NCI-H524 (cell line): ENCODE measurements at places on chromosomes 4 and X.

- no peak for DNase-seq
Measured at GRCh38 chr4:97910005-97910404, 233.3 kb downstream of the STPG2 start.

GRCh38 chr4:183658362-183659028, 490 bp downstream of the RWDD4 start:
- peak; percentile 3 for DNase-seq

GRCh38 chr4:67055319-67055718, 490.0 kb downstream of the CENPC start:
- DNase-seq: no peak

DNA sequence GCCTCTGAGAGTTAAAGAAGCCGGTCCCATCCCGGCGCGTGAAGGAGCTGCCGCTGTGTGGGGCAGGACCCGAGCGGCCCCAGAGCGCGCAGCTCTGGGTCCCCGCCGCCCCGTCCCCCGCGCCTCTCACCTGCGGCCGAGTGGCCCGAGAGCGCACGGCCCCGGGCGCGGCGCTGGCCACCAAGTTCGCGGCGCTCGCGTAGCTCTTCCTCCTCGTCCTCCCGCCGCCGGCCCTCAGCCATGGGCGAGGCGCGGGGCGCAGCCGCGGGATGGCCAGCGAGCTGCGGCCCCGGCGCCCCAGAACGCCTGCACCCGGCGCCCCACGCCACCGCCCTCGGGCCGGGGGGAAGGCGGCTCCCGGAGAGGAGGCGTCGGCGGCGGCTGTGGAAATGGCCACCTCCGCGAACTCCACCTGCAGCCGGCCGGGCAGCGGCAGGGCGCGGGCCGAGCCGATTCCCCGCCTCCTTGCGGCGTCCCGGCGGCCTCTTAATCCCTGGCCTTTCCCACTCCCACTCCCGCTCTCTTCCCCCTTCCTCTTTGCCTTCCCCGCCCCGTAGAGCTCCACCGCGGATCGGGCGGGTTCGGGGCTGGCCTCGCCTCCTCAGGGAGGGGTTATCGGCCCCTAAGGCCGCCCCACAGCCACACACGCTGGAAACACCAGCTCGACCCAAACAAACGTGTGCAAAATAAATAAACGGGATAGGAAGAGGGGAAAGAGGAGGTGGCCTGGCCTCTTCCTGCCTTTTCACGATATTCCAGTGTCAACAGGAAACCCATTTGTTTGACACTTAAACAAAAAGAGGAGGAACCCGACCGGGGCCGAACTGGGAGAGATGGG, at the start of gene SH3D19:
TSS of gene SH3D19 (minus strand) at position 495 of the 838 bp plus-strand sequence. CDS start at position 242, 253 bp downstream.
- DNase-seq: no peak

DNA sequence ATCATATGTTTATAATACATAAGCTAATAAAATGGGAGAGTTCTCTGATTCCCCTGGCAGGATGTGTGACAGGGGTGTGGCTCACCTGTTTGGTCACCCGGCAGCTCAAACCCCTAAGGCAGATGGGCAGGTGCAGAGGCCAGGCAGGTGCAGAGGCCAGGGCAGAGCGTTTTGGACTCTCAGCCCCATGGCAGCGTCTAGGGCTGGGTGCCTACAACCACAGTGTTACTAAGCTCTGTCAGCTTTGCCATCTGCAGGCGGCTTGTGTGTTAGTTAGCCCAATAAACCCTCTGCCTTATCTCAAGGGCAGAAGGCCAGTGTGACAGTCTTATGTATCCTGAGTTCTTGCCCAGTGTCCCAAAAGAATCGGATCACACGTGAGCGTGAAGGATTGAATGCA, 54.0 kb upstream of the UGT2B15 start:
- no peak for DNase-seq

DNA sequence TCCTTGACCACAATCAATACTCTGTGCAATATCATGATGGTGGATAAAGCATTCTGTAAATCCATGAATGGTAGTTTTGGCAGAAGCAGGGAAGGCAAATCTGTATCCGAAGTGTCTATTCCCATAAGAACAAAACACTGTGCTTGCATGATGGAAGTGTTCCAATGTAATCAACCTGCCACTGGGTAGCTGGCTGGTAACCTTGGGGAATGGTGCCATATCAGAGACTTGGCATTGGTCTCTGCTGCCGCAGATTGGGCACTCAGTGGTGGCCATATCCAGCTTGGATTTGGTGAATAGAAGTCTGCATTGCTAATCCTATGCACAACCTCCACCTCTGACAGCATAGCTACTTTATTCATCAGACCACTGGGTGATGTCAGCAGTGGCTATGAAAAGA, 114.3 kb upstream of the EMCN start:
- no peak for DNase-seq

DNA sequence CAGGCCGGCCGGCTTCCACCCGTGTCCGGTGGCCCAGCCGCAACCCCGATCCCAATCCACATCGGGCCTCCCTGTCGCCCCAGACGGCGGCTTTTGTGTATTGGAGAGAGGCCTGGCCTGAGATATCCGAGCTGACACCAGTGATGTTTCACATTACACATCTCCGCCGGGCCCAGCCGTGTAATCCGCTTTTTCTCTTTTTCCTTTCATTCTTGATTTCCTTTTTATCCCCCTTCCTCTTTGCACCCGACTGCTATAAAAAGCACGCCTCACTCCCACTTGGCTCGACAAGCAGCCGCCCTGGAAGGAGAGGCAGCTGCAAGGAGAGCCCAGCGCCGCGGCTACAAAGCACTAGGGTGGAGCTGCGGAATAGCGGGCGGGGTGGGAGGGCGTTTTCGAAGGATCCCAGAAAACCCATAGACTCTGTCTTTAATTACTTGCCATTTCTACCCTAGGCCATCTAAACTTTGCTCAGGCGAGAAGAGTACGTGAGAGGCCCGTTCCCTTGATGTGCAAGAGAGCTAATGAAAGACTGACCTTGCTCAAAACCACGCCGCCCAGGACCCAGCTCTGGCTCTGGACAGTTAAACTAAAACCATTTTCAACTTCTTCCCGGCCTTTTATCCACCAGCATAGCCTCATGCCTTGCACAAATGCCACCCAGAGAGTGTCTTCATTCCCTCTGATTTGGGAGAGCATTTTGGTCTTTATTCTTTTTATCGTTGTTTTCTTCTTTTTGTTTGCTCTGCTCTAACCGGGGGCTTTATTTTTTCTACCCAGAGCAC, 3.2 kb downstream of the PITX2 start:
- no peak for DNase-seq

DNA sequence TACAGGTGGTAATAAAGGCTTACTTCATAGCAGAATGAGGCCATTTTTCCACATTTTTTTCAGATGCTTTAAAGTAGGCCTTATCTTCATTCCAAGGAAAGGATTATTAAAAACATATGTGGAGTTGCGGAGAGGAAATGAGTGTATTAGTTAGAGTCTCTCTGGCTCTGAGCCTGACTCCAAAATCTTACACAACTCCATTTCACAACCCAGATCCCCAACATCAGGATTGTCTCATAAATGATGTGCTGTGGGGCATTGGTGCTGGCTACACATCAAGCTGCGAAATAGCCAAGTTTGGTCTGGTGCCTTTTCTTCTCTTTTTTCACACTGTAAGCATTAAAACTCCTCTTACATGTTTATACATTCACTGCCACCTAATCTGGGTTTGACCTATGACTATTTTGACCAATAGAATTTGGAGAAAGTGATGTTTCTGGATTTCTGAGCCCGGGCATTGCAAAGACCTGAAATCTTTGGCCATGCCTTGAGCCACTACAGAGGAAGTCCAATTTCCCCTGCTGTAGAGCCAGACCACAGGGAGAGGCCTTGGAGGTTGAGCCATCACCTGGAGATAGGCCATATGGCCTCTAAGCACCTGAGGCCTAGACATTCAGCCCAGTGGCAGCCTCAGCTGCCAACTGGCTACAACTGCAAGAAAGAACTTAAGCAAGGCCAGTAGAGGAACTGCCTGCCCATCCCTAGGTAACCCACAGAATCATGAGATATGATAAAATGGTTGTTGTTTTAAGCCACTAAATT, 16.7 kb upstream of the SOD3 start:
- no peak for DNase-seq

GRCh38 chr4:138639018-138639741, 376.4 kb upstream of the NOCT start:
- no peak for DNase-seq
